ENCODE measurements at places on chromosomes 7 and 10. TPM values are rescaled to one million over a fixed set of nuclear protein-coding genes. Genes with fewer than 3 reads are reported as not detected.

DNA sequence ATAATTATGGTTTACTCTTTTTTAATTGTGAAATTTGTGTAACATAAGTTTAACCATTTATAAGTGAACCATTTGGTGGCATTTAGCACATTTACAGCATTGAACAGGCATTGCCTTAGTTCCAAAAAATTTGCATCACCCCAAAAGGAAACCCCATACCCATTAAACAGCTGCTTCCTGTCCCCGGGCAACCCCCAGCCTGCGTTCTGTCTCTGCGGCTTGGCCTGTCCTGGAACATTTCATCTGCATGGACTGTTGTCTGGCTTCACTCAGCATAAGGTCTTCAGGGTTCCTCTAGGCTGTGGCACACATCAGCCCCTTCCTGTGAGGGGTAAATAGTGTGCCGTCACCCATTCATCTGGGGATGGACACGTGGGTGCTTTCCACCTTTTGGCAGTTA is 6.9 kb downstream of the RET start:
- no peak for DNase-seq

GRCh38 chr7:36306722-36307121 is 82.9 kb upstream of the ANLN start:
- no peak for DNase-seq

Gene EN2
- not detected for total RNA-seq

Gene CNTNAP2
- total RNA-seq: 41.3 TPM

DNA sequence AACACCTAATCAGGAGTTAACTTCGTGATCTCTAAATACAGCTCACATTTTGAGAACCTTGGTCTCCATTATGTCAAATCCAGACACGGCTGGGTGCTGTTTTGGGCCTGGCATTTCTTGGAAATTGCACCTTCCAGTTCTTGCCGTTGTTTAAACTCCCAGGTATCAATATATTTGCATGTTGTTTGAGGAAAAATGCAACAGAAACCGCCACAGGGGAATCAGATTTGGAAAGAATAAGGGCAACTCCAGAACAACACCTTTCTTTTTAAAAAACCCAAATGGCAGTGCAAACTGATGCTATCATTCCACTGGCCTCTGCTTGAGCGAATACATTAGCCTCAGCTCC is 162.0 kb downstream of the FGFR2 start:
- DNase-seq: no peak

Gene ASIC3
- total RNA-seq: 1.5 TPM

DNA sequence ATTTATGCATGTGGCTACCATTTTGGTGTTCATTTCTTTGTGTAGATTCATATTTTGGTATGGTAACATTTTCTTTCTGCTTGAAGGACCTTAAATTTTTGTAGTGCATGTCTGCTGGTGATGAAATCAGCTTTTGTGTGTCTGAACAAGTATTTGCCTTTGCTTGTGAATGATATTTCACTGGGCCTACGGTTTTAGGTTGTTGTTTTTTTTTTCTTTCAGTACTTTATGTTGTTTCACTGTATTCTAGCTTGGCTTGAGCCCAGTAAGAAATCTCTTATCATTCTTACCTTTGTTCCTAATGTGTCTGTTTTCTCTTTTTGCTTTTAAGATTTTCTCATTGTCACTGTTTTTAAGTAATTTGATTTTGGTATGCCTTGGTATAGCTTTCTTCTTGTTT is 31.9 kb downstream of the SAMD8 start:
- DNase-seq: no peak

Gene ORC5
- 20.4 TPM for total RNA-seq

GRCh38 chr7:50962962-50963374 is 180.3 kb upstream of the GRB10 start:
- no peak for DNase-seq

GRCh38 chr10:125783957-125784356 is 8.3 kb upstream of the MMP21 start:
- no peak for DNase-seq

DNA sequence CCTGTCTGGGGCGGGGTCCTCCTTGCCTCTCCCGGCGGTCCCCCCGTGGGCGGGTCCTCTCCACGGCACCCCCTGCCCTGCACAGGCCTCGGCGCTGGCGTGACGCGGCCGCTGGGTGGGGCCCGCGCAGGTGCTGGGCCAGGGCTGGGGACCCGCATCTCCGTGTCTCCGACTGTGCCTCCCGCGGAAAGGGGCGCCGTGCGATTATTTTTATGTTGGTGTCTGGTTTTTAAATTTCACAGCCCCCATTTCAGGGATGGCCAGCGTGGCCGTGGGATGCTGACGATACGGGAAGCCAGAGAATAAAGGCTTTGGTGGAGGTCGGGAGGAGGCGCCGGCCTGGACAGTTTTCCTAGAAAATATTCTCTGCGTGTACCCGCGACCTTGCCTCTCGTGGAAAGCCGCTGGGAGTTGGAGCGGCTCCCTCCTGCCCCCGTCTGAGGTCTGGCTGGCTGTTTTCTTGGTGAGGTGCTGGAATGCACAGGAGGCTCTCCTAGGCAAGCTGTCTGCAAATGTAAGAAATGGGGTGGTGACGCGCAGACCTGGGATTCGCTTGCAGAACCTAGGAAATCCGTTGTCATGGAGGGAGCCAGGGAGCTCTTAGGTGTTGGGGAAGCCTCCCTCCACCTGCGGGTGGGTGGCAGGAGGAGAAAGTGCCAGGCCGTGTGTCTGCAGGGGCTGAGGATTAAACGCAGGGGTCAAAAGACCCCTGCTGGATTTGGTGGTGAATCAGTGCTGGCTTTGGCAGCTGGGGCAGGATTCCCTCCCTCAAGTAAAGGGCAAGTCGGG is 28.7 kb upstream of the JAKMIP3 start:
- DNase-seq: no peak

- no peak for DNase-seq
Measured at GRCh38 chr7:149599636-149600206, 102.1 kb upstream of the ZNF746 start.

Gene PSMC2
- 153 TPM for total RNA-seq

- no peak for DNase-seq
Measured at GRCh38 chr10:31700181-31700611, 228.4 kb downstream of the ARHGAP12 start.

DNA sequence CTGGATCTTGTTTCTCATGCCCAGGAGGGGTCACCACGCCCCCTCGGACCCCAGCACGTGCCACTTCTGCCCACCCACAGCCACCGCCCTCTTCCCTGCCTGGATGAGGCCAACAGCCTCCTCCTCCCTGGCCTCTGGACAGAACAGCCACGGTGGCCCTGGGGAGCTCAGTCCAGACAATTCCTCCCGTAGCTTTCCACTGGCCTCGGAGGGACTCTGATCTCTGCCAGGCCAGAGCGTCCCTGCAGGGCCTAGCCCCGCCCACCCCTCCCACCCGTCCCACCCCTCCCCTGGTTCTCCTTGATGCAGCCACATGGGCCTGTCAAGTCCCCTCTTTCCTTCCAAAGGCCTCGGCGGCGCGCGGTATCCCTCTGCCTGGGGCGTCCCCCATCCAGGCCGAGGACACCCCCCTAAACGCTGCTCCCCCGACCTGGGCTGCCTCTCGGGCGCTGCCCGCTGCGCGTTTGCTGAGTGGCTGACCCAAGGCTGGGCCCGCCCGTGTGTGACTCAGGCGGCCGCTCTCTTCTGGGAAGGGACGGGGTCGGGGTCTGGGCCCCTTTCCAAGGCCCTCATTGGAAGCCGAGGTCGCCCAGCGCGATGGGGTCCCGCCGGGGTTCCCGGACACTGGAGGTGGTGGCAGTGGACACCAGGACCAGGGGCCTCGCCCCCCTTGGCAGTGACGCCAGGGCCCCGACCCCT is 557 bp downstream of the TMEM120A start:
- DNase-seq: no peak

DNA sequence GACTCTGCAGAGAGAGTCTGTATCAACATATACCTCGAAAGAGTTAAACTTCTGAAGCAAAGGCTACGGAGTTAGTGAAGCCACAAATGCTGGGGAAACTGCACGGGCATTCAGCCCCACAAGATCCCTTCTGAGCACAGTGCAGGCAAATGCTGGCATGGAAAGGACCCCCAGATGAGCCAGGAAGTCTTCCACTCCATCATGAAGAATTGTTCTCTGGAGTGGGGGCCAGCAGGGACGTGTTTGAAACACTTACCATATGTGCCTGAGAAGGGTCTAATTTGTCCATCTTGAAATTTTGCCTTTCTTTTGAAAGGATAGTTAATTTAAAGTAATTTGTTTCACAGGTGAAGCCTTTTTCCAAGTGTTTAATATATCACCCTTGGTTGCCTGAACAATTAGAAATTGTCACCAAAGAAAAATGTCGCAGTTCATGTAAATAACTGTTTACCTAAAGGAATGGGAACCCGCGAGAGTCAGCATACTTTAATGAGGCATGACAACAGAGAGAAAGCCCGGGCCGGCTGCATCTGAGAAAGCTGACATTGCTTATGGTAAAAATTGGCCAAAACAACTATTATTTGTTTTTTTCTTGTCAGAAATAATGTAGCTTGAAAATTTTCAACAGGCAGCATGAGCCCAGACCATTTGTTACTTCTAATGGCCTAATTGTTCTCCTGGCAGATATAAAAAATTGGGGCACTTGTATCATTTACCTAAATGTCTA is 287.6 kb upstream of the MGMT start:
- DNase-seq: no peak

Gene CXCL12
- 103 TPM for total RNA-seq

- no peak for DNase-seq
Measured at GRCh38 chr7:34107276-34107675, 201.9 kb downstream of the BMPER start.

GRCh38 chr7:26480156-26480555 is 188.5 kb downstream of the SNX10 start:
- DNase-seq: no peak

GRCh38 chr7:133822001-133822641 is 305.0 kb upstream of the LRGUK start:
- no peak for DNase-seq

Data from spinal cord (tissue), 10 donors.